ENCODE measurements at places on chromosomes 1 and 21.

GRCh38 chr1:93419344-93419743, 28.6 kb upstream of the FNBP1L start:
- DNase-seq: no peak

DNA sequence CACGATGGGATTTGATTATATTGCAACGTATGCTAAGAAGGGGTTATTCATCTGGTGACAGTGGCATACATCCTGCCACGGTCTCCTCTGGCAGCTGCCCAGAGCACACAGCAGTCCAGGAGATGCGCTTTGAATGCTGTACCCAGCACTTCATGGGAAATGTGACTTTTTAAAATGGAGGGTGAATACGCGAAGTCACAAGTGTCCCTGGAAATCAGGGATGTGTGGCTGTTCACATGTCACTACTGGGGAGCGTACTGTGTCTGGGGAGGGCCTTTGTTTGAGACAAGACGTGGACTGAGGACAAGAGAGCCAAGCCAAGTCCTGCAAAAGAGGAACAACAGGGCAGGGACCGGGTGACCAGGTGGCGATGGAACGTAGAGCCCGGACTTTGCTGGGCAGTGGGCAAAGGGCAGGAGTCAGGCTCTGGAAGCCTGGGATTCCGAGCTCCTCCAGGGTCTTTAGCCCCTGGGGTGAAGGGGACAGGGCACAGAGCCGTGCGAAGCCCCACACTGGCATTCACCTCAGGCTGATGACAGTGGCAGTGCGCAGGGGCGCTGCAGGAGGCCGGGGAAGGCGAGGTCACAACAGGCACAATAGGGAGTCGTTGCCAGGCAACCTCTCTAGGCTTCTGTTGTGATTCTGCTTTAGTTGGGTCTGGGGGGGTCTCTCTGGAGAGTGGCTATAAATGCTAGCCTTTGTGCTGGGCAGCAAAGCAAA, 11.4 kb upstream of the ZBTB21 start:
- no peak for DNase-seq

DNA sequence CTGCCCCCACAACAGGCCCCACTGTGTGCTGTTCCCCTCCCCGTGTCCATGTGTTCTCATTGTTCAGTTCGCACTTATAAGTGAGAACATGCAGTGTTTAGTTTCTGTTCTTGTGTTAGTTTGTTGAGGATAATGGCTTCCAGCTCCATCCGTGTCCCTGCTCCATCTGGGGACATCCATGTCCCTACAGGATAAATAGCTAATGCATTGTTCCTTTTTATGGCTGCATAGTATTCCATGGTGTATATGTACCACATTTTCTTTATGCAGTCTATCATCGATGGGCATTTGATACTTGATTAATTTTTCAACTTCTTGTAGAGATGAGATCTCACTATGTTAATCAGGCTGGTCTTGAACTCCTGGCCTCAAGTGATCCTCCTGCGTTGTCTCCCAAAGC, 44.4 kb upstream of the RUNX1 start:
- no peak for DNase-seq

DNA sequence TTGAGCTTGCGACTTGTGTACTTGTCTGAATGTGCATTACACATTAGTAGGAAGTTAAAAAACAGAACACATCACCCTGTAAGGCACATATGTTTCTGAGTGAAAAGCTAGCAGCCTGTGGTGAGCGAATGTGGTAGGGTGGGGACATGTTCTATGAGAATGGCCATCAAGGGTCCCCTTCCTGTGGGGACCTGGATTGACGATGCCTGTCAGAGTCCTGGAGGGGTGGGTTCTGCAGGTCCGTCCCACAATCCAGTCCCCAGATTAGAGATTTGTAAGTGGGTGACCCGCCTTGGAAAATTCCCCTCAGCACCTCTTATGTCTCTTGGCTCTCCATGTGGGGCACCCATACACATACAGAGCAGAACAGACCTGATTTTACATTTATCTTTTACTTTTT, 40.0 kb downstream of the MTARC1 start:
- no peak for DNase-seq

- DNase-seq: no peak
Observed at GRCh38 chr1:99675292-99675691, 29.4 kb downstream of the PALMD start.

GRCh38 chr21:38712664-38713063, 93.1 kb upstream of the ETS2 start:
- DNase-seq: no peak

DNA sequence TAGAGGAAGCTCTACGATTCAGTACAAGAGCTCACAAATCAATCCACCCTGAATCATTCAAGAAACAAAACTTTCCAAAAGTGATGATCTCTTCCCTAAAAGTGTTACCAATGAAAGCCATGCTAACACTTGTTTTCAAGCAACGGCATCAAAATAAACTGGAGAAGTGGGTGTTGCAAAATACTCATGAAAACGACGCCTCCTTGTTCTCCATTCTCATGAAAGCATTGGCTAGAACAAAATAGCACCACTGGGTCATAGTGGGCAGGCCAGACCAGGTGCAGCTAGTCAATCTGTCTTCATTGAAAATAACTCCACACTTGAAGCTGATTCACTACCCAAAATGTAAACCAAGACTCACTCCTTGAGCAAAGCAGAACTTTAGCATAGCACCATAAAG, 4.3 kb downstream of the TIAM1 start:
- DNase-seq: no peak

GRCh38 chr1:156816561-156817328, at the start of gene SH2D2A:
TSS of gene SH2D2A (minus strand) at chr1:156816848. CDS start at chr1:156816708, 140 bp downstream.
- peak; percentile 26 for DNase-seq

- DNase-seq: peak; percentile 35
Observed at GRCh38 chr1:88801575-88802208, 89.7 kb downstream of the GTF2B start.

- DNase-seq: peak; percentile 81
Observed at GRCh38 chr1:212529211-212529741, 79.3 kb upstream of the ATF3 start.

DNA sequence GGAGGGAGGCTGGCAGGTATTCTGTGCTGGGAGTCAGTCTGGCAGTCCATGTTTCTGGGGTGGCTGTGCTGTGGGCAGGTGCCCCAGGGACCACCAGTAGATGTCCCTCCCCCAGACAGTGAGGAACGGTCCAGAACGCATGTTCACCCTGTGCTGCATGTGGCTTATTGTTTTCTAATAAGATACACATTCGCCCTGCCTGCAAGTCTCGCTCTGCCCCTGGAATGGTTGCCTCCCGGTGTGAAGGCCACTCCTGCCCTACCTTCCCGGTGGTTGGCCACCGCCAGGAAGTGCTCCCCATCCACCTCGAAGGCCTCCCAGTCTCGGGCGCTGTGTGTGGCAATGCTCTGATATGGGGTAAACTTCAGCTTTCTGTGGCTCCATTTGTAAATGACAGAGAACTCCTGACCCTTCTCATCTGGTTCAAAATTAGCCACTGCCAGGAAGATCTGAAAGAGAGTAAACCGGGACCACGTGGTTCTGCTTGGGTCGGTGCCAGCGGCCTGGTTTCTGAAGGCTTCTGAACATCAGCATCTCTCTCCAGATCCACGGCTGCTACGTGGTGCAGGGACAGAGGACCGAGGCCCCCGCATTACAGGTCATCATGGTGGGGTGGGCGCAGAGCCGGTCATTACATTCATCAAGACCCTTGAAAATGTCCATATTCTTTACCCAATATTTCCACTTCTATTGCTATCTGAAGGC, 14.5 kb downstream of the KRTAP10-1 start:
- DNase-seq: no peak

- no peak for DNase-seq
Observed at GRCh38 chr1:205794011-205794730, 18.8 kb downstream of the SLC41A1 start.

- no peak for DNase-seq
Observed at GRCh38 chr1:35899941-35900340, 16.9 kb downstream of the AGO1 start.

- peak; percentile 28 for DNase-seq
Observed at GRCh38 chr1:206608108-206608698, 4.1 kb downstream of the EIF2D start.

GRCh38 chr21:14120091-14120734, 90.5 kb downstream of the LIPI start:
- DNase-seq: no peak

DNA sequence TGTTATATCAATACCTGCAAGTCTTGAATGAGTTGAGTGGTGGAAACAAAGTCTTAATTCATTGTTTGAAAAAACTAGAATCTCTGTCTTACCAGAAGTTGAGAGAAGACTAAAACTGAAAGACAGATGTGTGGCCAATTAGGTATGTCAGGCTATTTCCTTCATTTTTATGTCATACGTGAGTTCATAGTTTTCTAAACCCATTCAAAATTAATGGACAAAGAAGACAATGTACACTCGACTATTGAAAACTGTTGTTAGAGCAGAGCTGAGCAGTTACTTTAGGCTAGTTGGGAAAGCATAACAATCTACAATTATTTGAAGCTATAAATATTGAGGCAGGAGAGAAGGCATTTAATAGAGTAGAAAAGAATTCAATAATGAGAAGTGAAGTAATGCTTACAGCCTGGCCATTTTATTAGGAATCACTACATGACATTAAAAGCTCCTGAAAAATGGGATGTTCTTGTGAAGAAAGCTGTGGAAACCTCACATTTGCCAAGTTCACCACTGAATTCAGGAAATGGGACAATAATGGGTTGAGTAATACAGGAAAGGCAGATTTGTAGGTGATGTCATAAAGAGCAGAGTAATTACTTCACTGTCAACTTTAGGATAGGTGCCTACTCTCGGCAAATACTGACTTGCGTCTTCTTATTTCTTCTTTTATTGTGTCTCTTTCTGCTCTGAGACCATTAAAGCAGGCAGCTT, 204.4 kb downstream of the PLA2G4A start:
- DNase-seq: peak; percentile 8

GRCh38 chr1:168960595-168960994, 145.9 kb upstream of the ATP1B1 start:
- no peak for DNase-seq

- no peak for DNase-seq
Observed at GRCh38 chr1:204041803-204042505, 31.0 kb upstream of the SOX13 start.

DNA sequence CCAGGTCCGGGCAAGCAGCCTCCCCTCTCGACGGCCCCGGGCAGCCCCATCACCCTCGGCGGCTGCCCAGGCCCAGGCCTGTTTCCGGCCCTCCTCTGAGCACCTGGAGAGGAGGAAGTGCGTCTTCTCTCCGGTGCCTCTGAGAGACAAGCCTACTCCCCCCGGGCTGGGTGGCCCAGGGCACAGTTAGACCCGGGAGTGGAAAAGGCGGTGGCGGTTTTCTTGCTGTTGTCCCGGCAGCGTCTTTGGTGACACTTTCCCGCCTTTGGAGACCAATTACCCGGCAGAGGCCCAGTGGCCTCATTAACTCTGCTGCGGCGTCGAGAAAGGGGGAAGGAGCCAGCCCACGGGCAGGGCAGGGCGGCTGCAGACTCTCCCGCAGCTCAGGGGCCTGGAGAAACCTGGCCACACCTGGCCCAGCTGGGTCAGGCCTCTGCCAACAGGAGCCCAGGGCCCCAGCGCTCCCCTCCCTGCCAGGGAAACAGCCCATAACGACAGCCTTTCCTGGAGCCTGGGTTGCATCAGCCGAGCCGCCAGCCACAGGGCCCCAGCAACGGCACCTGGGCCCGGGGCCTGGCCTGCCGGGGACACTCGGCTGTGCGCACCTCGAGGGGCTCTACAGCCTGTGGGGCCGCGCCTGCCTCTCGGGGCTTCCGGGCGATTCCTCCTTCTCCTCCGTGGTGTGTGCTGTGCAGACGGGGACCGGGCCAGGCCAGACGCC, 28.4 kb upstream of the C1orf159 start:
- DNase-seq: no peak

- DNase-seq: no peak
Observed at GRCh38 chr1:112687785-112688496, 13.5 kb downstream of the MOV10 start.

DNA sequence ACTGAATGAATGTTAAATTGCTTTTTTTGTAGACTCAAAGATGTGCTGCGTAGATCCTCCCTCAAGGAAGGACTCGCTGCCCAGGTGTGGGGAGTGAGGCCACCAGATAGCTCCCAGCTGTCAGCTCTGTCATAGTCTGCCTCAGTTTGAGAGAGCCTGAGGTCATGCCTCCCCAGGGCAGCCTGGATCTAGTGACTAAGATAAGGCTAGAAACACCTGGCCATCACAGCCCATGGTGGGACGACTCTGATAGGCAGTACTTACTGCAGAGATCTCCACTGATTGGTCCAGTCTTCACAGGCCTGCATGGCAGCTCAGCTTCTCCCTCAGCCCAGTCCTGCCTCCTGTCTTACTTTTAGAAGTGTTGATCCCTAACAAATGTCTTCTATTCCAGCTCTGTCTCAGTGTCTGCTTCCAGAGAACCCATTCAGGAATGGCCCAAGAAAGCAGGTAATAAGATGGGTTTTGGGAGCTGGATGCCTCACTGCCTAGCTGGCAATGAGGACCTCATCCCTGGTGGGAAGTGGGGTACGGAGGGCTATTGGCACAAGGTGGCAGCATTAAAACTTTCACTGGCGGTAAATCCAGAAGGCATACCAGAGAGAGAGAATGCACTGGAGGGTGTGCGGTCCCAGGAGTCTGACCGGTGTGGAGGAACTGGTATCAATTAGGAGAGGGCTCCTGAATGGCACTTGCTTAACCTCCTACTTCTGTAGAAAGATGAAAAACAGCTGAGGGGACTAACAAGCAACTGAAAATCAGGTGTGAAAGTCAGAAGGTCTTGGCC, 55.3 kb upstream of the GPR37L1 start:
- DNase-seq: no peak

- no peak for DNase-seq
Observed at GRCh38 chr1:15427280-15427666, 11.0 kb upstream of the CTRC start.

GRCh38 chr21:36459098-36459497, 20.8 kb downstream of the CLDN14 start:
- DNase-seq: no peak

DNA sequence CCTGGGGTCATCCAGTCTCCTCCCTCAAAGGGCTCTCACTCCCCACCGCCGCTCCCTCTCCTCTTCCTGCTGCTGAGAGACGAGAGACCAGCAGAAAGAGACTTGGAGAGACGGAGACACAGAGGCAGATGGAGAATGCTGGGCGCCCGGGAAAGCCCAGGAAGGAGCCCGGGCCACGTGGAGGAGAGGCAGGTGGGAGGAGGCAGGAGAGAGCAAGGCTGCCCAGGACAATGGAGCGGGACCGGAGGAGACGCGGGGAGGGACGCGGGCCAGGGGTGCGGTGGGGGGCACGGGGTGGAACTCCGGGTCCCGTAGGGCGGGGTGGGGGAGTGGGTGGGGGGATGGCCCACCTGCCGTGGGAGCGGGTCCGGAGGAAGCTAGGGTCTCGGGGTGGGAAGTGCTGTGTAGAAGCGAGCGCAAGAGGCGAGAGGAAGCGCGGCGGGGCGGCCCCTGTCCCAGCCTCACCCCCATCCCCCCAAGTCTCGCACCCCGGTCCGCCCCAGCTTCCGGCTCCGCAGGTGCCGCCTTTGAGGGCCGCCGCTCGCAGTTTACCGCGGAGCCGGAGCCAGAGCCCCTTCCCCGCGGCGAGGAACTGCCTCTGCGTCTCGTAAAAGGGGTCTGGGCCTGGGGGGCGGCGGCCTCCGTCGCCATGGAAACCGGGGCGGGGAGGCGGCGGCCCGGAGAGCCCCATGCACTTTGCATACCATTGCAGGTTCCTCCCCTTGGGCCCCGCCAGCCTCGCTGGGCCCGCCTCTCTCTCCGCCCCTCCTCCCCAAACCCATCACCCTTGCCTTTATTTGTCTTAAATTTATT, 11.7 kb upstream of the EPHA2 start:
- no peak for DNase-seq

Measured in fibroblast of upper back skin (primary cell).